ENCODE measurements at places on chromosomes 13 and 19.

DNA sequence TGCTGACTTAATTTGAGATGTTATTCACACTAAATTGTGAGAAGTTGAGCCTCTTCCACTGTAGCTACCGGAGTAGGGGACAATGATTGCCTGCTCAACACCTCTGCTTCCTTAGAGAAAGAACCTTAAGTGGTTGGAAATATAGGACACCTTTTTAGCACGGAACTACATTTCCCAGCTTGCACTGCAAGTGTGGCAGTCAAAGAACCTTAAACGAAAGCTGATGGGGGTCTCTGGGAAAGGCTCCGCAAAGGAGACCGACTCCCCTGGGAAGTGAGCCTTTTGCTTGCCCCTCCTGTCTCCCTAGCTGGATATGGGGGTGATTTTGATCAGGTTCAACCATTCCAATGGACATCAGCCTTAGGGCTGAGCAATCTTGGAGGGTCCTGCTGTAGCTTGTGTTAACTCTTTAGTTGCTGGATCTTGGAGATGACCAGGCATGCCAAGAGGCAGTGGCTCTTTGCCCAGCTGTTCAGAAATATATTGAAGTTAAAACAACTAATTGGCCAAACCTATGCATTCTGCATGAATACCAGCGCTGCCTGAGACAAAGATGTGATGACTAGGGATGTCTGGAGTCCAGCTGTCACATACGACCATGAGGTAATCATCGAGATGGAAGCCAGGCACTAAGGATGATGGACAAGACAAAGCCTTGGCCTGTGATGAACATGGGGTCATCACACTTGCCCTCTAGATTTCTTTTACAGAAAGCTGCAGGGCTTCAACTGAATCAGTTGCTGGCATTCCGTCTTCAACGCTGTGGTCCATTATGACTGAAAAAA lies 286.5 kb downstream of the FOXO1 start:
- DNase-seq: no peak

GRCh38 chr19:57016076-57016475 lies 103.7 kb upstream of the USP29 start:
- no peak for DNase-seq

DNA sequence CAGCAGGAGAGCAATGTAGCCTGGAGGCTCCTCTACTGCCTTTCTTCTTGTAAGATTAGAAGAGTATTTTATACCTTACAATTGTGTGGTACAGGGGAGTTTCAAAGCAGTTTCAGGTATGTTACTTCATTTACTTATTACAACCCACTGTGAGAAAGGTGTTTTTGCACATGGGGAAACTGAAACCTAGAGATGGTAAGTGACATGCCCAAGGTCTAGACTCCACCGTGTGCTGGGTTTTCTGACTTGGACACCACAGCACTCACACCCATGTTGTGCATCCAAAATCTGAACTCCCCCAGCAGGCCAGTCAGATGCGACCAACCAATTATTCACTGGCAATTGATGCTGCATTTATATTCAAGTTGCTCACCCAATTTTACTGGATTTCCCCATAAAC lies 22.8 kb downstream of the ERICH6B start:
- no peak for DNase-seq

GRCh38 chr13:48507021-48507420 lies 25.9 kb downstream of the RCBTB2 start:
- DNase-seq: no peak

DNA sequence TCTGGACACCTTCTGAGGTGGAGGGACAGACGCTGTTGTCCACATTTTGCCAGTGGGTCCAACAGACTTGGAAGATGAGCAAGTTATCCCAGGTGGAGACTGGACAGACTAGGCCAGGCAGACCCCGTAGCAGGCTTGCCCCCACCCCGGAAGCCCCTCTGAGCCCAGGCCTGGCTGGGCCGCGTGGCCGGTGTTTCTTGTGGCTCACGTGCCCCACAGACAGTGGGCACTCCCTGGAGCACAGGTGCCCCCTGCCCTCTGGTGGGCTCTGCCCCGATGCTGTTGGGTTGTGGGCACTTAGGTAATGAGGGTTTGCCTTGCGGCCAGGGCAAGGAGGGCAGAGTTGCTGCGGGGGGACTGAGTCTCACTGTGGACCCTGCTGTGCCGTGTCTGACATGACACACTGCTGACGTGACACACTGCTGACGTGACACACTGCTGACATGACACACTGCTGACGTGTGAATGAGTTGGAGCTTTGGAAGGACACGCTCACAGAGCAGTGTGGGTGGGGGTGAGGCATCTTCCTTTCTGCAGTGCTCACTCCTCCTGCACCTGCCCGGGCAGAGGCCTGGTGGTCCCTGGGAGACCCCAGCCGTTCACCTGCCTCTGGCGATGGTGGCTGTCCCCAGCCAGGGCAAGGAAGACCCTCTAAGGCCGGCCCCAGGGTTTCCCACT lies 25.1 kb downstream of the DOT1L start:
- DNase-seq: no peak

- DNase-seq: no peak
Observed at GRCh38 chr19:4372165-4373012, 28.0 kb downstream of the SH3GL1 start.

DNA sequence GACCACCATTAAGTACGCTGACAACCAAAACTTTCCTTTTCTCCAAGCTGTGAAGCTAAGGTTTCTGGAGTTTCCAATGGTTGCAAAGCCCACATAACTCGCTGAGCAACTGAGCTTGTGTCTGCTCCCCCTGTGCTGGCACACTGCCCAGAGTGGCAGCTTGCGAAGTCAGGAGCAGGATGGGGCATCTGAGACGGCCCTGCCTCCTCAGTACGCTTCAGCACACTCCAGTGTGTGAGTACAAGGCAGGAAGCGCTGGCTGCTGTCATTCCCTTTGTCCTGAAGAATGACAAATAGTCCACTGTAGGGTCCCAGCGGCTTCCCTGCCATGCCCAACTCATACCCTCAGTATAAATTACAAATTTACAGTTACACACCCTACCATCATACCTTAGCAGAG lies 51.5 kb downstream of the SKA3 start:
- DNase-seq: no peak

DNA sequence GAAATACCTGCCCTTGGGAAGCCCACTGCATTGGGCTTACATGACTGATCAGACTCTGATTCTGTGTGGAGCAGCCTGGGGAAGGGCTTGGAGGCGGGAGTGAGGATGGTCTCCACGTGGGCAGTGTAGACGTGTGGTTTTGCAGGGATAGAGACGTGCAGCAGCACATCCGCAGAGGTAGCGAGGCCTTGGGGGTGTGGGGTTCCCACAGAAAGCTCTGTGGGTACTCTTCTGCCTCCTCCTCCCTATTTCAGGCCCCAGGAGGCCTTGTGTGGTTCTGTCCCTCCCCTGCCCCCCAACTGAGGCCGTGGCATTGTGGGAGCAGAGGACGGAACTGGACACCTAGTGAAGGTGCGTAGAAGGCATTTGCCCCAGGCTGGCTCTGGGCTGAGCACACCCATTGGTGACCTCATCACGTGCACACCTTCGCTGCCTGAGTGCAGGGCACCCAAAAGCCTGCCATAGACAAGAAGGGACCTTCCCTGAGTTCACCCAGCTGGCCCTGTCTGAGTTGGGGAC lies 28.9 kb downstream of the PPP1R37 start:
- DNase-seq: no peak

DNA sequence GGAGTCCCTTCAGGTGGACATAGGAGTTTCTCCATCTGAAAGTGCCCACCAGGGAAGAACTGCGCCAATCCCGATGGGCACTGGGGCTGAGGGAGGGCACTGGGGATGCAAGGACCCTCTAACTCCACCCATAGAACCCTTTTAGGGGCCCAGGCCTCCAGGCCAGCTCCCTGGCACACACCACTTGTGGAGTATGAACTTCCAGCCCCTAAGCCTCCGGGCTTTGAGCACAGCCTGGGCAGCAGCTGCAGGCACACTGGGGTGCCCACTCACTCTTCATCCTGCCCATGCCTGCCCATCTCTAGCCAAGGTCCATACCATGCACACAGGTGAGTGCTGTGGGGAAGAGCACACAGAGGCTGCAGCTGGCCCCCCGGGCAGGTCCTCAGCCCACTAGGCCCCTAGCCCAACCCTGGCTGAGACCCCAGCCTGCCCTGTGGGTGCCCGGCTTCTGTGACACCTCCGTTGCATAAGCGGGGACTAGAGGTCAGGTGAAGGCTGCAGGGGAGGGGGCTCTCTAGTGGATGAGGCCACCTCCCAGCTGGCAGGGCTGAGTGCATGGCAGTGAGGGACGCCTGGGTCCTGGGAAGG lies 14.6 kb upstream of the SLC7A10 start:
- no peak for DNase-seq

DNA sequence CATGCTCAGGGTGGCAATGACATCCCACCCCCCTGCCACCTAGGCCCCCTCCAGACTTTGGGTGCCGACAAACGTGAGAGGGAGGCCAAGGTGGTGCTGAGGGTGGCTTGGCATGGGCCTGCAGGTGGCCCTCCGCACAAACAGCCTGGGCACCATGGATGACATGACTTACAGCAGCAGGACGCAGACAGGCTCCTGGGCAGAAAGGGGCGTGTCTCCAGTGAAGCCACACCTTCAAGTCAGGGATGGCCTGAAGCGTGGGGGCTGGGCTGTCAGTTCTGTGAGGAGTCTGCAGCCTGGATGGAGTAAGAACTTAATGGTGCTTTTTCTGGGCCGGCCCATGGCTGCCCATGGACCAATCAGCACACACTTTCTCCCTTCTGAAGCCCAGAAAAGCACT lies 25.3 kb downstream of the POMP start:
- DNase-seq: no peak

- DNase-seq: no peak
Observed at GRCh38 chr19:30062065-30062906, 120.2 kb downstream of the URI1 start.

- no peak for DNase-seq
Observed at GRCh38 chr19:4671185-4671851, 1.2 kb upstream of the MYDGF start.
